Fibroblast of skin of scalp (primary cell): ENCODE measurements at places on chromosomes 5 and 9.

DNA sequence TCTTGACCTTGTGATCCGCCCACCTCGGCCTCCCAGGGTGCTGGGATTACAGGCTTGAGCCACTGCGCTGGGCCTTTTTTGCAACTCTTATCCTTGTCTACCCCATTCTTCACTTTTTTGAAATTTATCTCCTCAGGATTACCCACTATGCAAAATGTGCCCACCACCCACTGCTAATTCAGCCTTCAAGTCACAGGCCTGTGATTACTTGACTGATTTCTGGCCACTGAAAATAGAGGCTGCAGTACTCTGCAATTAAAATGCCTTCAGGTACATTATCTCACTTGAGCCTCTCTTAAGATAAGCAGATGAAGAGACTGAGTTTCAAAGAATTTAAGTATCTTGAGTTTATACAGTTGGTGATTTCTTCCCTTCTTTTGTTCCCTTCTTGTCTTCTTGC lies 112.4 kb upstream of the SPATA31D4 start:
- DNase-seq = no peak

DNA sequence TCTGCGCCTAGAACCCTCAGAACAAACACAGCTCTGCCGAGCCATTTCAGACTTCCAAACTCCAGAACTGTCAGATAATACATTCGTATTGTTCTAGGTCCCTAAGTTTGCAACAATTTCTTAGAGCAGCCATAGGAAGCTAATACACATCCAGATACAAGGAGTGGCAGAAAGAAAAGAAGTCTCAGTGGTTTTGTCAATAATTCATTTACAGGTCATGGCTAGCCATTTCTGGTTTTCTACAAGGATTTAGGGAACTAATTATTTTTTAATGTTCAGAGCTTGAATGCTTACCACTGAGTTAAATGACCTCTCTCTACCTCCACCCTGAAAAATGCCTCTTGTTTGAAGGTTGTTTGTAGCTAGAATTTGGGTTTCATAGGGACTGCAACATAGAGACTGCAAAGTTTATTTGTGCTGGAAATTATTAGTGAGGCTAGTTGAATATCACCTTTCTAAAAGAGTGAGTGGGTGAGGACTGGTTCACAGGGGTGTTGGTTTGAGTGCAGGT lies 15.5 kb upstream of the ERMP1 start:
- DNase-seq = no peak

- DNase-seq = no peak
Observed at GRCh38 chr5:39843767-39844166, 419.0 kb upstream of the DAB2 start.

DNA sequence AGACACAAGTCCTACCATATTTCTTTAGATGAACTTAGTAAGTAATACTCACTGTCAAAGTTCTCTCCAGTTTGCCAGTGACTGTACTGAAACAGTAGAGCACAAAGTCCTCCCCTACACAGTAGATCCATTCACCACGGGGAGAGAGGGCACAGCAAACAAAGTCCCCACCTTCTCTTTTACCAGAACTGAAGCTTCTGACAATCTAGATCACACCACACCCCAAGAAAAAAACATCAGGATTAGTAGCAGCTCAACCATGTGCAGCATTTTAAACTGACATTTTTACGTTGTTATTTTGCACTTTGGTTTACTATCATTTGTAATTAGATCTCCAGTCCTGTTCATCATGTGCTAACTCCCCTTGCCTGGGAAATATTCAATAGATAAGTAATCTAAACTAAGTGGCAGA lies 23.0 kb downstream of the DNAJA1 start:
- no peak for DNase-seq

DNA sequence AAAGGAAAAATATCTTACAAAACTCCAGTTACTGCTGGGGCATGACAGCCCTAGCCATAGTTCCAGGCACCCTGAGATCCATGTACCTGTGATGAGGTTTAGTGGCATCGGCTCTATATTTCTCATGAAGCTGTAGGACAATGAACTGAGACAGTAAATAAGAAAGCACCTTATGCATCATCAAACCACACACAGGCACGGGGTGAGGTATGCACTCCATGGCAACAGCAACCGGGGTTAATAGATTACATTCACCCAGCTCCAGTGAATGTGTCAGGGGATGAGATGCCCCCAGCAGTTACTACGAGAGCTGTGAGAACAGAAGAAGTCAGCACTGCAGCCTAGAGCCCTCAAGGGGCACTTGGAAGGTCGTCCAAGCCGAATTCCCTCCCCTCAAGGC lies 162.0 kb upstream of the S1PR3 start:
- DNase-seq = no peak

DNA sequence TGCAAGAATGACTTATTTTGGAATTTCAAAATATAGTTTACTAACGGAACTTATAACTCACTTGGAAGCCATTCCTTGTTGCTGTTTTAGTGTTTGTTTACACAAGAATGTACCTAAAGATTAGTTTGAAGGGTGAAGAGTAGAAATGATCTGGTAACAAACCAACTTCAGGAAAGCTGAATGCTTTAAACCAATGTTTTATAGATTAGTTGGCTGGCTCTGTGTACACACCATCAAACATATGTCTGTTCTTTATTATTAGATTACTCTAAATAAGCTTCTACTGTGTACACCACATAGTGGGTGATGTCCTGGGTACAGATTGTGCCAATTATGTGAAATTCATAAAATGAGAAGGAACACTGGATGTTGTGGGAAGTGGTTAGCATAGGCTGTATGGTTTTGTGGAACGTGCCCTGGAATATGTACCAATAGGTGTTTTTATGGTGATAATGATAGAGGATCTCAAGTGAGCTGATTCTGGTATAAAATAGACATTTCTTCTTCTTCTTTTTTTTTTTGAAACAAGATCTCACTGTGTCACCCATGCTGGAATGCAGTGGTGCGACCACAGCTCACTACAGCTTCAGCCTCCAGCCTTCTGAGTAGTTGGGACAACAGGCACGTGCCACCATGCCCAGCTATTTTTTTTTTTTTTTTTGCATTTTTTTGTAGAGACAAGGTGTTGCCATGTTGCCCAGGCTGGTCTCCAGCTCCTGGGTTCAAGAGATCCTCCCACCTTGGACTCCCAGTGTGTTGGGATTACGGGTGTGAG lies 109.3 kb upstream of the DHFR start:
- DNase-seq = peak; percentile 20

DNA sequence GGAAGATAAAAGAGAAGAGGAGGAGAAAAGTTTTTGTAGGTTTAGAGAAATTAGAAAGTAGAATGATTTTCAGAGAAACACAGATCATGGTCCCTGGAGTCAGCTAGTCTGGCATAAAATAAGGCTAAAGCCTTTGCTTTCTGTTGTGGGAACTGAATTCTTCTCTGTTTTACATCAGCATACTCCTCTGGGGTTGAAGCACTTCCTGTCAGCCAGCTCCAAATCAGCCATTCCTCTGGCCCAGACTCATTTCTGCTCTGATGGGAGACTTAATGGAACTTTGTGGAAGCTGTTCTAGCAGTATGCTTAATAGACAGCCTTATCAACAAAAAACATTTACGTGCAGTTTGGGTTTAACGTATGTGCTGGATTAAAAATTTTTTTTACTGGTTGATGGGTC lies 143.2 kb downstream of the HMHB1 start:
- DNase-seq = peak; percentile 72

GRCh38 chr5:162026803-162027202 lies 40.8 kb upstream of the GABRG2 start:
- no peak for DNase-seq

DNA sequence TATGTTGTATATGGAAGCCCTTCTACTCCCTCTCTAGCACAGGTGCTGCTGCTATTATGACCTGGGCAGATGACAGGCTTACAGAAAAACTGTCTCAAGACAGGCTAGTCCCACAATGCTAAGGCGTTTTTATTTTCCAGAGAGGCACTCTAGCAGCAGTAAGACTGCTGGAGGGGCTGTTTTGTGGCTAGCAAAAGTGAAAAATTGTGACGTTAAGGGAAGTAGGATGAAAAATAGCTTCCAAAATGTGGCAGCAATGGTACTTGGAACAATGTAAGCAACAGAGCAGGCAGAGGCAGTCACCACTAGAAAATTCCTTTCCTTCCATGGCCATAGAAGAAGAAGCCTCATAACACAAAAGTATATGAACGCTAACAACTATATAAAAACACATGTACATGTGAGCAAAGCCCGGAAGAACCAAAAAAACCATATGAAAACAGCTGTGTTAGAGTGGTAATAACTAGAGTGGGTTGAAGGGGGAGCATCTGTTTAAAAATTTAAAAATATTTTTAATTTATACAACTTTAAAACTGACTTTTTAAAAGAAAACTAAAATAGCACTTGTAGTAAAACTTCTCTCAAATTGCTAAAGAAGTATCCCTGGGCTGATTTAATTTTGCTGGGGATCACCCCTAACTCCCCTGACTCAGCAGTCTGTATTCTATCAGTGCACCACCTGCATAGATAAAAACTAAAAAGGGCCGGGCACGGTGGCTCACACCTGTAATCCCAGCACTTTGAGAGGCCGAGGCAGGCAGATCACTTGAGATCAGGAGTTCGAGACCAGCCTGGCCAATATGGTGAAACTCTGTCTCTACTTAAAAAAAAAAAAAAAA lies 30.6 kb downstream of the CLINT1 start:
- DNase-seq = peak; percentile 7

- no peak for DNase-seq
Observed at GRCh38 chr5:141897425-141897824, 19.2 kb upstream of the PCDH1 start.

- no peak for DNase-seq
Observed at GRCh38 chr5:10250806-10251276, 761 bp downstream of the CCT5 start.

DNA sequence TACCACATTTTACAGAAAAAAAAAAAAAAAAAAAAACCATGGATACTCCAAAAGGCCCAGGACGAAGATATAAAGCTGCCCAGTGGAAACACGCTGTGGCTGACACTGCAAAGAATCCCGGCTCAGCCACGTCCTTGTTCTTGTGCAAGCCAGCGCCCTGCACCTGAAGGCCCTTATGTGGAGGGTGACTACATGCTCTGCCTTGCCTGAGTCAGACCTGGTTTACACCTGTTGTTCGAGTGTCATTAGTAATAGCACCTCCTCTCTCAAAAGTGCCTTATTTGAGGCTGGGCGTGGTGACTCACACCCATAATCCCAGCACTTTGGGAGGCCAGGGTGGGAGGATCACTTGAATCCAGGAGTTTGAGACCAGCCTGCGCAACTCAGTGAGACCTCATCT lies 54.3 kb upstream of the ZSWIM6 start:
- no peak for DNase-seq

DNA sequence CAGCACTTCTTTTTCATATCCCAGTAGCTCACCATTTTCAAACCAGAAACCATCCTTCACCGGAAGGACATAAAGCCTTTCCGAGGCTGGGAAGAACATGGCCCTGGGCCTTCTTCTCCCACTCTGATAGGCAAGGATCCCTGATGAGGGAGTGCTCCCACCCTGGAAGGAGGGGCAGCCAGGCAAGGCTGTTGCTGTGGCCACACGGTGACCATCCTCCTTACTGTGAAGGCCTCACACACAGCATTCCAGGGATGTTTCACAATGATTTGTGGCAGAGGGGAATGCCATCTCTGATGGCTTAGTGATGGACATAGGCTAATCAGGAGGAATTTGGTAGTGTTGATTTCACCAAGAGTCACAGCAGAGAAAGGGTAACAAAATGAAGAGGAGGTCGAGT lies 130.7 kb downstream of the ADAMTS12 start:
- peak; percentile 88 for DNase-seq
